ENCODE measurements at places on chromosomes 4 and X.

GRCh38 chr4:53576676-53577372 lies 14.5 kb downstream of the LNX1 start:
- DNase-seq = peak; percentile 50

DNA sequence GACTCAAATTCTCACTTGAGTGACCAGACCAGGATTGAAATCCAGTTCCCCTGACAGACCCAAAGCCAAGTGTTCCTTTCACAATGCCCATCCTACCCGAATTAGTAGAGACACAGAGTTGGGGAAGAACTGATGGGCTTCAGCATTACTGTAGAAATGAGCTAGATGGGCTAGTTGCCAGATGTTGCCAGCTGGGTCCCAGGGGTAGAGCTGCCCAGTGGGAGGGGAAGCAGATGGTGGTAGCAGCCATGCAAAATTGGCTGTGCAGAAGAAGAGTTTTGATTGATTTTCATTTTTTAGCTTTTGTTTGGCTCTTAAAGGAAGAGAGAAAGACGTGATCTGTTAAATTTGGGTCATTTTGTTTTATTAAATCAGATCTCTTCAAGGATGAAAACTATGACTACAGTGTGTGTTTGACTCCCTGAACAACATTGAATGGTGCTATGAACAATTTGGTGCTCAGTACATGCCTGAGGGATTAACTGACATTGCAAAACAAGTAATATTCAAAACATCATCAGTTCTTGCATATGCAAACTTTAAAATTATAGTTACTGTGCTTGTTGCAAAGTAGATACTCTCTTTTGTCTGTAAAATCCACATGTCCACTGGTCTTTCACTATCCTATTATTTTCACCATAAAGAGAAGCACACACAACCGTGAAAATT lies 86.0 kb downstream of the PARM1 start:
- DNase-seq = no peak

GRCh38 chr4:151418385-151418784 lies 9.4 kb downstream of the FHIP1A start:
- peak; percentile 91 for DNase-seq

- no peak for DNase-seq
These were observed 61.7 kb upstream of the ATXN3L start for GRCh38 chrX:13381514-13381913.

Measured in astrocyte of the spinal cord (primary cell).